ENCODE measurements at places on chromosomes 6 and 20.

GRCh38 chr6:54431466-54431865, 123.2 kb downstream of the TINAG start:
- no peak for DNase-seq

- no peak for DNase-seq
These were observed 6.5 kb upstream of the GATA5 start for GRCh38 chr20:62482146-62482809.

- no peak for DNase-seq
These were observed 139.4 kb downstream of the TAF4 start for GRCh38 chr20:61926253-61926613.

GRCh38 chr20:58840816-58841538, 9.7 kb downstream of the GNAS-AS1 start:
- DNase-seq, result no peak

- DNase-seq, result no peak
These were observed 549.6 kb upstream of the CITED2 start for GRCh38 chr6:139923964-139924475.

DNA sequence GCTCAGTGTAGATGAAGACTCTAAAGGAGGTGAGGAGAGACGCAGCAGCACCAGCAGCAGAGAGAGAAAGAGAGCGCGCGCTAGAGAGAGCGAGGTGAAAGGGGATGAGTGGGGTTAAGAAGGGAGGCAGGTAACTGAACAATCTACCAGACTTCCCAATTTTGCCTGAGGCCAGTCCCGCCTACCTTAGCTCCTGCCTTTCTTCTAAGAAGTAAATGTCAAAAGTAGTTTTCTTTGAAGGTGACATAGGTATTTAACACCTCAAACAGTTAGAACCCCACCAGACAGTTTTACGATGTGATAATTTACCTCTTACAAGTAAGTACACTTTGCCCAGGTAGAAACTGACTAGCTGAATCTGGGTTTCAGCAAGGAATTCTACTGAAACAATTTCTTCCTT, 132.0 kb upstream of the EEF1E1 start:
- DNase-seq, result no peak

DNA sequence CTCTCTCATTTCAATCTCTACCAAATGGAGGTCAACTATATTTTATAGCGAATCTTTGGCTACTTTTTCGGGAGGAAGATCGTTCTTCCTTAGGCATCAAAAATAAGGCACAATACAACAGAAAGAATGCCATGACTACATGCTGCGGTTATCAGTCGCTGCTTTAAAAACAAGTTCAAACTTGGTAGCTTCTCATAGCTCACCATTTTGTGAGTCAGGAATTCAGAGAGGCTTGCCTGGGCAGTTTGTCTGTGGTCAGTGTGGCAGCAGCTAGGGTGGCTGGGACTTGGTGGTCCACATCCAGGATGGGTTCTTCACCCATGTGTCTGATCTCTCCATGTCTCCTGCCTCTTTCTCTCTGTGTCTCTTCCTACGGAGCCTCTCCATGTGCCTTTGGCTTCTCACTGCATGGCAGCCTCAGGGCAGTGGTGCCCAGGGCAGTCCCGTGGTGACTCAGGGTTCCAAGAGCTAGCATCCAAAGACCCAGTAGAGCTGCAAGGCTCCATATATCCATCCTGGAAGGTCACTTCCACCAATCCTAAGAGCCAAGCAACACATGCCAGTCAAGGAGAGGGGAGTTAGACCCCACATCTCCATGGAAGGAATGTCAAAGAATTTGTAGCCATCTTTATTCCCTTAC, 10.4 kb downstream of the SCML4 start:
- DNase-seq, result no peak

DNA sequence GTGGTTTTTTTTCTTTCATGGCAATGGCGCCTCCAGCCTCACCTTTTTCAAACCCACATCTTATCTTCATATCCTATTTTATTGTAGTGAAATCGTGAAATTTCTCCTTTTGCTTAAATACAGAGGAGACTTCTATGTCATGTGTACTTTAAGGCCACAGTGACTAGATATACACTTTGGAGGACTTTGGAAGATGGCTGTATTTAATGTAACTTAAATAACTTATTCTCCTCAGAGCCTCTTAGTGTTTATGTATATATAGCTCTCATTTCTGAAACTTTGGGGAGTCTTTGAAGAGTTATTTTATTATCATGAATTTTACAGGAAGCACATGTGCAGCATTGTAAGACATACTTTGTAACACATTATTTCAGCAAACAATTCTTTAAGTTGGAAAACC, 968 bp downstream of the LAMA2 start:
- DNase-seq, result no peak

DNA sequence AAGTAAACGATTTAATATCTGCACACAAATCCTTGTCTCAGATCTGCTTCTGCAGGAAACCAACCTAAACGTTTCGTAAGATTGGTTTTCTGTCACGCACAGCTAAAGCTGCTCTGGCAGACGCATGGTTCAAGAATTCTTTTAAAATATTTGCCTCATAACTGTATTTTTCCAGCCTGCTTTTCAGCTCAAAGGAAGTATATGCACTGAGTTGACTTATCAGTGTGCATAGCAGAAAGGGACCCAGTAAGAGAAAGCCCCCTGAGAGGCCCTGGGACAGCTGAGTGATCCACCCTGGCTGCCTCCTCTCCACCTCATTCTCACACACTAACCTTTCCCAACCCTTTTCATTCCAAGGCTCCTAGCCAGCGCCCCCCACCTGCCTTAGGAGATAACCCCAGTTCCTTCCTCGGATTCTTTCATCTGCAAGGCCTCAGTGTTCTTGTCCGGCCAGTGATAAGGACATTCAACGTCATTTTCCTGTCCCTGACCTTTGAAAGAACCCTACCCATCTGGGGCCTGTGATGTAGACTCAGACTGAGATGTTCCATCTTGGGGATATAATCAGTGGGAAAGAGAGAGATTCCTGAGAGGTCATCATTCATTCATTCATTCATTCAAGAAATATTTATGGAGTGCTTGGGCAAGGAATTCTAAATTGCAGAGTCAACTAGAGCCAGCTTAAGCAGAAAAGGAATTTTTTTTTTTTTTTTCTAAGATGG, 22.4 kb upstream of the SLC9A8 start:
- DNase-seq, result no peak

- DNase-seq, result peak; percentile 8
These were observed 797 bp downstream of the SMIM13 start for GRCh38 chr6:11094411-11094851.

GRCh38 chr6:161091972-161092701, 100.6 kb downstream of the MAP3K4 start:
- no peak for DNase-seq

DNA sequence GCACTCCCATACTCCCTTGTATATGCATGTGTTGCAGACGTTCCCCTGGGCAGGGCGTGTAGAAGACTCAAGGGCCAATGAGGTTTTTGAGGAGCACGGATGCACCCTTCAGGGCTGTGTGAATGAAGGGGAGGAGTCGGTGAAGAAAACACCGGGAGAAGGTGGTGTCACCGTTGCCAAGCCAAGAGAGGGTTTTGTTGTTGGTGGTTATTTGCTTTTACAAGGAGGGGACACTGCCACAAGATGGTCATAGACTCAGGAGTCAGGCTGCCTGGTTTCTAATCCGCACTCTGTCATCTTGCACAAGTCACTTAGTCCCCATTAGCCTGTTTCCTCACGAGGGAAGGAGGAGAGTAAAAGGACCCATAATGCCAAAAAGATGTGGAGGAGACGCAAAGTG, 124.0 kb downstream of the PXDC1 start:
- DNase-seq, result no peak

- DNase-seq, result no peak
These were observed 18.2 kb downstream of the SCGN start for GRCh38 chr6:25670208-25670607.

- no peak for DNase-seq
These were observed 46.3 kb downstream of the BTBD9 start for GRCh38 chr6:38593409-38593808.

DNA sequence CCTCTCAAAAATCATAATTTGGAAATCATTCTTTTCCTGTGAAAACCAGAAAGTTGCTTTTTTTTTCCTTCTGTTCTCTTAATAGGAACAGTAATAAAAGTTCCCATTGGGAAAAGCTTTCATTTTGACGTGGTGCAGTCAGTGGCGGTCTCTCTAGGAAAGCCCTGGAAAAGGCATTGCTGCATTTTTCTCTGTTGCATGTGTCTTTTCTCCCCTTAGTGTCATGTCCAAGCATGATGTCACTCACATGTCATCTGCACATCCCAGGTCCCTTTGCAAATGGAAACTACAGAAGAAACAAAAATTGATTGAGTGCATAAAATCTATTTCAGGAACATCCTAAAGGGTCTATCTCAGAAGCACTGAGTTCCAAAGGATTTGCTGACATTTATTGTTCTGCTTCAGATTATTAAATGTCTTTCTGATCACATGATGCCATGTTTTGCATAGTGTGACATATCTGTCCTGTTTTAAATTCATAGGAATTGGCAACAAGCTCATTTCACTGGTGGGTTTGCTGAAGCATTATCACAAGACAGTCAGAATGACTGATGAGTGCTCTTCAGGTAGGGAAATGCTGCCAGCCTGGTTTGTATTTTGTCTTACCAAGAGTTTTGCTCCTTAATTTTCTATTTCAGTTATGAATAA, 208.7 kb downstream of the SOX4 start:
- DNase-seq, result no peak

DNA sequence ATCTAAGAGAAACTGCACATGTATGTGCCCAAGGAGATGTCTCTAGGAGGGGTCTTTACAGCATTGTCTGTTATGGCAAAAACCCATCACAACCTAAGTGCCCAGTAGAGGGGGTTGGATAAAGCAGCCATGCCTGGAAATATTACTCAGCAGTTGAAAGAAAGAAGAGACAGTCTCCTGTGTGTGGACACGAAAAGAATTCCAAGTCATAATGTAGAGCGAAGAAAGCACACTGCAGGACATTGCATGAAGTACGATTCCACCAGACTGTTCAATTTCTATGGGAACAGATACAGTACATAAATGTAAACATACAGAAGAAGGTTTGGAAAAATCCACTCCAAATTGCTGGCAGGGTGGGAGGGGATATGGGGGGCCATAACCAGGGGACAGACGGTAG, 7.3 kb upstream of the TGM2 start:
- DNase-seq, result no peak

- no peak for DNase-seq
These were observed 201.2 kb upstream of the MYLIP start for GRCh38 chr6:15927531-15928225.

DNA sequence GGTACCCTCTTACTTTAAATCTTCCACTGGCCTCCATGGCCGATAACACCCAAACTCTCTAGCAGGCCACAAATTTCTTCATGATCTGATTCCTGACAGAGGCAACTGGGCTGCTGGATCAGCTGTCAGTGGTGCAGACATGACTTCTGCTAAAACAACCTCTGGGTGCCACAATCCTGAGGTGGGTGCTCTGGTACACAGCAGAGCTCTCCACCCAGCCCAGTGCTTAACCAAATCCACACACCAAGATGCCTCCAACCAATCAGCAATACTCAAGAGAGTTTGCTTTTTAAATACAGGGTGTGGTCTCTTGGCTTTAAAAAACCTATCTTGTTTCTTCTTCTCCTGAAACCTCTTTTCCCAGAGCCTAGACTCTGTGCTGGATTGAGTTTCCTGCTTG, 126.6 kb upstream of the SPACA1 start:
- no peak for DNase-seq

- DNase-seq, result no peak
These were observed 161.0 kb downstream of the GJA1 start for GRCh38 chr6:121596441-121596840.

GRCh38 chr6:27565839-27566779, 93.2 kb upstream of the ZNF184 start:
- DNase-seq, result no peak

- no peak for DNase-seq
These were observed 23.9 kb downstream of the THBS2 start for GRCh38 chr6:169229615-169230321.

GRCh38 chr6:24053057-24053456, 73.0 kb upstream of the NRSN1 start:
- DNase-seq, result no peak

DNA sequence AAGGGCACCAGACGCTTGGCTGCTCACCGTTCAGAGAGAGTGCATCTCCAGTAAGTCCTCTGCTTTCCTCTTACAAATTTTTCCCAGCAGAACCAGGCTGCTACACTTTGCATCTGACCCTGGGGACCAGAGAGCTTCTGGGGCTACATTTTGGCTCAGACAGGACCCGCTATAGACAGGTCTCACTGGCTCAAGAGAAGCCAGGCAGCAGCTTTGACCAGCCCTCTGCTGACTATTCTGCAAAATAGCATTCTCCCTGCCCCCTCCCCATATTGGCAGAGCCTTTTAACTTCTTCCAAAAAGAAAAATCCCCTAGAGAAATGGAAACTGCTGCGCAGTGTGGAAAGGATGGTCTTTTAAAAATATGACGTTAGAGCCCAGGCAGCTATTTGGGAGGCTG, 37.2 kb downstream of the CPXM1 start:
- no peak for DNase-seq

Measured in activated CD8-positive, alpha-beta memory T cell treated with anti-CD3 and anti-CD28 coated beads for 4 hours (primary cell).